Mammary epithelial cell (primary cell): ENCODE measurements at places on chromosomes 6 and 20. TPM values are rescaled to one million over a fixed set of nuclear protein-coding genes. Genes with fewer than 3 reads are reported as not detected.
A peak's percentile ranks its signal among the peaks of the same experiment; 100 is the strongest.

SLC17A2 gene
- not detected for polyA plus RNA-seq

DEFB124 gene
- not detected for polyA plus RNA-seq

PPP1R14C gene
- polyA plus RNA-seq: 32.2 TPM

PLAGL2 gene
- polyA plus RNA-seq: 3.7 TPM

SLC17A1 gene
- not detected for polyA plus RNA-seq

TSPO2 gene
- polyA plus RNA-seq: not detected

OR2J3 gene
- not detected for polyA plus RNA-seq

OR2H2 gene
- polyA plus RNA-seq: not detected

FILIP1 gene
- not detected for polyA plus RNA-seq

RGS17 gene
- 3.4 TPM for polyA plus RNA-seq

SEMG1 gene
- polyA plus RNA-seq: not detected

ASIP gene
- not detected for polyA plus RNA-seq

- DNase-seq: no peak
Observed at GRCh38 chr6:105911106-105911629, 175.0 kb upstream of the PRDM1 start.

DNA sequence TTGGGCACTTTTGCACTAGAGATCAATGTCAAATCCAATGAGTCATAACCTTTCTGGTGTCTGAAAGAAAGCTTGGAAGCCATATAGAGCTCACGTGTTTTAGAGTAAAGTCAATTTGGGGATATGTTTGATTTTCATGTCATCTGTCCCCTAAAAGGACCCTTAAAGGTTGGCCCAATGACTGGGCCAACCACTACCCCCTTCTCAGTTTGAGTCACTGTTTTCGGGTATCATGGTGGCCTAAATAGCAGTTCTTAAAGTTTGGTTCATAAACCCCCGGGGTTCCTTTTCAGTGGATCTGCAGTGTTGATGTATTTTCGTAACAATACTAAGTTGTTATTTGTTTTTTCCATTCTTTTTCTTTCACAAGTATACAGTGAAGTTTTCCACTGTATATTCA, 327.6 kb downstream of the PRL start:
- DNase-seq: no peak

DNA sequence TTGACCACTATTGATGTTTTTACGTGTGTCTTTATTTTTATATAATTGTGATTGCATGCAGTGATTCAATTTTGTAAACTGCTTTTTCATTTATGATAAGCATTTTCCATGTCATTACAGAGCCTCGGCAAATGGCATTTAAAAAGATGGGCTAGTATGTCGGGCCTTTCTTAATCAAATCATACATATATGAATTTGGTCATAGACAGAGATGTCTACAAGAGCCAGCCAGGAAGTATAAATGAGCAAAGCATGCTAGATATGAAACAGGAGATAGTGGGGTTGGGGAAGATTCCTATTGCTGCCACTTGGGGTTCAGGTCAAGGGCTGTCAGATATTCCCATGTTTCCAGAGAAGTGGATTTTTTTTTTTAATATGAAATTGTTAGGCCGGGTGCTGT, 20.0 kb downstream of the KIF3B start:
- no peak for DNase-seq

DNA sequence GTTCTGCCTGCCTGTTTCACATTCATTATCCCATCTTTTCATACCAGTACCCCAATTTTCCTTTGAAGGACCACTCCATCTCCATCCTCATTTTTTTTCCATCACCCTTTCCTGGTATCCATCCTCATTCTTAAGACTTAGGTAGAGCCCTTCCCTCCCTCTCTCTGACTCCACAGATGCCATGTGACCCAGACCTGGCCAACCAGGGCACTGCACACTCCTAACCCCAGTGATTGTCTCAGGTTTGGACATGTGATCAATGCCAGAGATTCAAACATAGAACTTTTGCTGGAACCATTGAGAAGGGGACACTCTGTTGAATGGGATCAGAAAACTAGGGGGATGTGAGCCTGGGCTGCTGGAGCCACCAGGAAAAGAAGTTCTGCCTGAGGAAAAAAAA, 39.1 kb upstream of the NFATC2 start:
- no peak for DNase-seq

GRCh38 chr20:11918391-11918845, 725 bp downstream of the BTBD3 start:
- no peak for DNase-seq

DNA sequence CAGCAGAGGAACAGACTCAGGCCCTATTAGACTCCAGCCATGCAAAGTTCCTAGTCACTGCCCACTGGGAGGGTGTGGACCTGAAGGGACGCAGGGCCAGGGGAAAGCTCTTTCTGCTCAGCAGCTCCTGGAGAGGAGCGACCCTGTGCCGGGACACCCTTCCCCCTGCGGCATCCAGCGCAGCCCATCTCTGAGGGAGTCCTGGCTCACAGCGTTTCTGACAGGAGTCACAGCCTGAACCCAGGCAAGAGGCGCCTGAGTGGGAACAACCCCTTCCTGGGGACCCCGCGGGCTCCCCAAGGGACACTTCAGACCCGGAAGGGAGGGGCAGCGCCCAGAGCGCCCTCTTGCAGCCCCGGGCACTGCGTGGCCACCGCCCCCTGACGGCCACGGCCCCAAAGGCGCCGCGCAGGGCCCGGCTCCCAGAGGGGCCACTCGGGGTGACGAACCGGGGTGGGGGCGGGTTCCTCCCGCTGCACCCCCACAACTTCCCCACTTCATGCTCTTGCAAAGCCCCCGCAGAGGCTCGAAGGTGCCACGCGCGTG, 862 bp downstream of the UCKL1 start:
- DNase-seq: no peak

DNA sequence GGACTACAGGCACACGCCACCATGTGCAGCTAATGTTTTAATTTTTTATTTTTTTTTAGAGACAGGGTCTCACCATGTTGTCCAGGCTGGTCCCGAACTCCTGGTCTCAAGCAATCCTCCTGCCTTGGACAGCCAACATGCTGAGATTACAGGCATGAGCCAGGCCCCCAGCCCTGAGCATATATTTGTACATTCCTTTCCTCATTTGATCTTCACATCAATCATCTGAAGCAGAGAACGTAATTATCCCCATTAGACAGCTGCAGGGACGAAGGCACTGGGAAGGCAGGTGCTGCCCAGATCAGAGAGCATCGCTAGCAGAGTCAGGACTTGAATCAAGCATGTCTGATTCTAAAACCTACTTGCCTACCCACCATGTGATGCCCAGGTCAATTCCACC, 41.0 kb upstream of the SIRPA start:
- DNase-seq: no peak

- peak; percentile 35 for DNase-seq
Observed at GRCh38 chr6:37882724-37883413, 63.3 kb downstream of the ZFAND3 start.

DNA sequence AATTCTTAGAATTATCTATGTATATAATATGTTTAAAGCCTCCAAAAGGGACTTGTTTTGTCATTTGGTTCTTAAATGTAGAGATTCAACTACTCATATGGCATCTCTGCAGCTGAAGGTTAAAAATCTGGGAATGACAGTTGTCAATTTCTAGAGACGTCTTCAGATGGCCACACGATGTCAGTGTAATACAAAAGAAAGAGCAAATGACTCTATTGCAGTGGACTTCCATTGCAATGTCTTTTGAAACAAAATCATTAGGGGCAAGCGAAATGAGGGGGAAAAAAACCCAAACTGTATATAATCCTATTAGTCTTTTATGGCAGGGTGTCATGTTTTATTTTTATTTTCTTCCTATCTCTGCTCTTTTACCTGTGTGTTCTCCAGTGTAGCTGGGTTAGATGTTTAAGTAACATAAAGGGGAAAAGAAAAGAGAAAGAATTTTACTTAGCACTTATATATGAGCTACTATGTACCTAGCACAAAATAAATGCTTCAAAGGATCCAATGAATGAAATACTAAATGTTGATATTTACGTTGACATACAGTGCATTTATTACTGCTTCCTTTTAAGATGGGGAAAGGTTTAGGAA, 26.2 kb downstream of the CCN2 start:
- DNase-seq: peak; percentile 37

DNA sequence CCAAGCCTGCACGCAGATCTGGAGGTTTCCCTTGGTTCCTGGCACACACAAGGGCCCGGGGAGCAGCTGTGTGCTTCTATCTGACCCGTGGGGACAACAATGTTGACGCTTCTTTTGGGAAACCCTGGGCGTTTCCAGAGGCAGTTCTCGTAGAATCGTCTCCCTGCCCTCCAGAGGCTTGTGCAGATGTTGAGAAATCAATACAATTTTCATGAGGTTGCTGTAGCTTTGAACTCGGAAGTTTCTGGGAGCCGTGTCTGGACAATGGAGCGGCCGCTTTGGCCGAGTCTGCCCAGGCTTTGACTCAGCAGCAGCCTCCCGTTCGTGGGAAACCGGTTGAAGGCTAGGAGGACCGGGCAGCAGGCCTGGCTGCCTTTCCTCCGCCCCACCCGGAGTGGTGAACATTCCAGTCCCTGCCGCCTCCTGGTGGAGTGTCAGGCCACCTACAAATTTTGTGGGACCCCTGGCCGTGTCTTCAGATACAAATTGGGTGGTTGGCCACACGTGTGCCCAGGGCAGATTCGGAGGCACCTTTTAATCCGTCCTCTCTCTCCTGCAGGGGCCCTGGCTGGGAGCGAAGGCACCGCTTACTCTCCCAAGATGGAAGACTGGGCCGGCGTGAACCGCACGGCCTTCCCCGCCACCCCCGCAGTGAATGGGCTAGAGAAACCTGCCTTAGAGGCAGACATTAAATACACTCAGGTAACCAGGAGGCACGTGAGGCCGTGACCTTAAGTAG, 2.7 kb downstream of the PAX1 start:
- no peak for DNase-seq

DNA sequence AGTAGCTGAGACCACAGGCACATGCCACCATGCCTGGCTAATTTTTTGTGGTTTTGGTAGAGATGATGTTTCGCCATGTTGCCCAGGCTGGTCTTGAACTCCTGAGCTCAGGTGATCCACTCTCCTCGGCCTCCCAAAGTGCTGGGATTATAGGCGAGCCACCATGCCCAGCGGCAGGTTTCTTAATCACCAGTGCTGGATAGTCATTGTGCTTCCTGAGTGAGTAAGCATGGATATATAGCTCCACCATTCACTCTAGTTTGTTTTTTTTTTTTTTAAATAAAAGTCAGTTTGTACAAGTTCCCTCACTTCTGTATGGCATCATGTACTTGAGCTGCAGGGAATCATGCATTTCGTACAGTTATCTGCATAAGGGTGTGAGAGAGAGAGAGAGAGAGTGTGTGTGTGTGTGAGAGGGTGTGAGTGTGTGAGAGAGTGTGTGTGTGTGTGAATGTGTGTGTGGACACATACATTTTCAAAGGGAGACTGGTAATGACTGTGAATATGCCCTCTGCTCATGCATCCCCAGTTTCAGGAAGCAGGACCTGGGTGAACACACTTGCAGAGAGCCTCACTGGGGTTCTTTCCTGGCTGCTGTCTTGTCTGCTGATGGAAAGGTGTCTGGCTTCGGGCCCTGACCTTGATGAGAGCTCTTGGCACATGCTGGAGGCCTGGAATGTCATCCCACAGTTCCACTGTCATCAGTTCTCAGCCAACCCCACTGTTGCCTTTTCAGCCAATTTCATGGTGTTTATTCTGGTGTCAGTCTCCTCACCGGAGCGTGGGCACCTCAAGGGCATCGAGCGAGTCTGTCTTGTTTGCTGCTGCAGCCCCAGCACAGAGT, 65.0 kb upstream of the XRN2 start:
- DNase-seq: peak; percentile 9

DNA sequence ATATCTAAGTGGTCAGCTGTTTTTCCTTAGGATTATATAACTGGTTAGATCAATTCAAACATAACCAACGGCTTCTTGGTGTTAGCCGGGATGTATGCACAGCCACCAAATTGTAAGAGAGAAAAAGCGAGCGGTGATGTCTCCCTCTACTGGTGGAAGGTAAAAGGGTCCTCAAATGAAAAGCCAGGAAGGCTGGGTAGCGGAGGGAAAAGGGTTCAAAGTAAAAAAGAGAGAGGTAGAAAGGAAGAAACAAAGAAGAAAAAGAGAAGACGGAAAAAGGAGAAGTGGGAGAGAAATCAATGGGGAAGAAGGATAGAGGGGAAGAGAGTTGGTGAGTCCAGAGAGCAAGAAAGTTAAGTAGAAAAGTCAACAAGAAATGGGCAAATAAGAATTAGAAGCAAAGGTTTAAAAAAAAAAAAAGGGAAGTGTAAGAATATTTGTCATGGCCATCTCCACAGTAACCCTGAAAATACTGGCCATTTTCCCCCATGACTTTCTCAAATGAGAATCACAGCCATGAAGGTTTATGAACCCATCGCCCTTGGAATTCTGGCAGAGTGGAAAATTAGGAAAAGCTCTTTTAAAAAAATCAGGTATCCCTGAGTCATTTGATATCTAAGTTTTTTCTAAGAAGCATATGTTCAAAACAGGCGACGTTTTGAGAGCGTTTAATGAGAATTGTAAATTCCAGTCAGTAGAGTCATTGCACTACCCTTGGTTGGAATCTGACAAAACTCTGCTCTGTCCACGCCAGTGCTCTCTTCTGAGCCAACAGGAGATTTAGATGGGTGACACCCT, 155.6 kb upstream of the SNX9 start:
- DNase-seq: peak; percentile 32

DNA sequence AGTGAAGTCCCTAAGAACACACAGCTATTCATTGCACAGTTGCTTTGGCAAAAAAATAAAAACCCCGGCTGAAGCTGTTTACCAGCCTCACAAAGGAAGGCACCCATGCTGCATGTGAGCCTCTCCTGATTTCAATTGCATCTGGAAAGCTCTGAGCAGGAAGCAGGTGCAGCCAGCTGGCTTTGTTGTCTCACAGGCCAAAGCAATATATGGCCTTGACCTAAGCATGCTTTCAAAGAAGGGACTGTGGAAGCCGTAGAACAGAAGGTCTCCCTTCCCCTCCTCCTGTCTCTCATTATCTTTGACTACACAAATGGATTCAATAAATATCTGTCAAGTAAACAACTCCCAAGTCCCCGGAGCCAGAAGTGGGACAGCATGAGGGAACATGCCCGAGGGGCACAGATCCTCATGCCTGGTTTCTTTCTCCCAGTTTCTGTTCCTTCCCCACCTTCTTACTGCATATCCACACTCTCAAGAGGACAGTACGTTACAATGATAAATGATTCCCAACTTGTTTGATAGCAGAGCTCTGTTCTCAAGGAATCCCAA, 57.2 kb upstream of the PCSK2 start:
- DNase-seq: no peak

DNA sequence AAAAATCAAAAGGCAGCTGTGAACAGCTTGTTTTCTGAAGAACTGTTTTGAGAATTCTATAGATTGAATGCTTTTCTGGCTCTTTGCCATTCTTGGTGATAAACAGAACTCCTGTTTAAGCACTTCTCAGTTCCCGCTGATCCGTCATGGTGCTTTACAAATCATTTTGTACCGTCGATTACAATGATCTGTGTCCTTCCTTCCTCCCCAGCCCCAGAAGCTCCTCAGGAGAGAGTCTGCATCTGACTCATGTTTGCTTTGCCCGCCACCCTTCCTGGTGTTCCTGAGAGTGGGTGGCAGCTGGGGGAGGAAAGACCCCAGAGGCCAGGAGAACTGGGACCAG, 538.6 kb upstream of the MARCKS start:
- DNase-seq: no peak

GRCh38 chr6:48664826-48665225, 553.8 kb upstream of the PTCHD4 start:
- DNase-seq: peak; percentile 29
